Hematopoietic multipotent progenitor cell (in vitro differentiated cells): ENCODE measurements at places on chromosomes 12 and 14. TPM values are rescaled to one million over a fixed set of nuclear protein-coding genes. Genes with fewer than 3 reads are reported as not detected.

Gene TMEM119
- under 0.01 TPM for total RNA-seq

Gene P2RX2
- not detected for total RNA-seq

Gene PABPN1
- total RNA-seq = 78.6 TPM

Gene GDF3
- not detected for total RNA-seq

Gene CCND2
- 160 TPM for total RNA-seq

Gene SAMD15
- total RNA-seq = 0.81 TPM

Gene SDSL
- 16.2 TPM for total RNA-seq

Gene MYH6
- total RNA-seq = under 0.01 TPM

Gene ADAMTS20
- total RNA-seq = not detected
